ENCODE measurements at places on chromosomes 11 and 22.
A peak's percentile ranks its signal among the peaks of the same experiment; 100 is the strongest.

DNA sequence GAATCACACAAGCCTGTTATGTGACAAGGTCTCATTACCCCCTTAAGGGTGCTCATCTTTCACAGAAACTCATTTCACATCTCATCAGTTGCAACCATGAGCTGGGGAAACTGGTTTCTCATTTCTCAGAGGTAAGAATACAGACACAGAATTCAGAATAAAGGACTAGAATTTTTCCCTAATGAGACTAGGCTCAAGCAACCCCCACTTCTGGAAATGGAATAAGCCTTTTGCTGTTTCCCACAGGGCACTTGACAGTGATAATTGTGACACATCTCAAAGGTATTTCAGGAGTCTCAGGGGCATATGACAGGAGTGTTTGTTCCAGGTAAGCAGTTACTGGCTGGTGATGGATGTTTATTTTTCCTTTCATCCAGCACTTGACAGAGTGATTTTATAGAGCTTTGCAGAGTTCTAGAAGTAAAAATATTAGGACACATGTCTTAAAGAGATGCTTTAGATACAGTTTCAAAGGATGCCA, 112.9 kb upstream of the DDI1 start:
- no peak for DNase-seq

DNA sequence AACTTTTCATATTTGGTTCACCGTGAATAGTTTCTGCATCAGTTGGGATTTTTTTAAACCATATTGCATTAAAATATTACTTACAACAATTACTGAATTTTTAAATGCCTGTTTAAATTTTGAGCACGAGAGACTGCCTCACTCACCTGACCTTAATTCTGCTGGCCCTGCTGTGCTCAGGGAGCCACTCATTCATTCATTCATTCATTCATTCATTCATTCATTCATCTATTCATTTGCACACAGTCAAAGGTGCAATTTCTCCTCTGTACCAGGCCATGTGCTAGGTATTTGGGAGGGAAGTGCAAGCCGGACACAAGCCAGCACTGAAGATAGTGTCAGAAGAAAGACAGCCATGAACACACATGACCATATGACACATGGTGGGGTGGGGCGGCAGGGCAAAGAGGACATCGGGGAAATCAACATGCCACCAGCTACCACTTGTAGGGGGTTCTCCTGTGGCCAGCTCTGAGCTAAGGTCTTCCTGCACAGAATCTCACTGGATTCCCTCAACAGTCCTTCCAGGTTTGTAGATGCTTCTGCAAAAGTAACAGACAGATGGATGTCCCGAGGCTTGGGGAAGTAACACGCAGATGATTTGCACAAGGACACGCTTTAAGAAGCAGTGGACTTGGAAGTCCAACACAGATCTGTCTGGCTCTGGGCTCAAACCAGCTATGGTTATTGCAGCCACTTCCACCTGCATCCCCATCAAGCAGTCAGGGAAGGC, 568 bp upstream of the CSF2RB start:
- no peak for DNase-seq

DNA sequence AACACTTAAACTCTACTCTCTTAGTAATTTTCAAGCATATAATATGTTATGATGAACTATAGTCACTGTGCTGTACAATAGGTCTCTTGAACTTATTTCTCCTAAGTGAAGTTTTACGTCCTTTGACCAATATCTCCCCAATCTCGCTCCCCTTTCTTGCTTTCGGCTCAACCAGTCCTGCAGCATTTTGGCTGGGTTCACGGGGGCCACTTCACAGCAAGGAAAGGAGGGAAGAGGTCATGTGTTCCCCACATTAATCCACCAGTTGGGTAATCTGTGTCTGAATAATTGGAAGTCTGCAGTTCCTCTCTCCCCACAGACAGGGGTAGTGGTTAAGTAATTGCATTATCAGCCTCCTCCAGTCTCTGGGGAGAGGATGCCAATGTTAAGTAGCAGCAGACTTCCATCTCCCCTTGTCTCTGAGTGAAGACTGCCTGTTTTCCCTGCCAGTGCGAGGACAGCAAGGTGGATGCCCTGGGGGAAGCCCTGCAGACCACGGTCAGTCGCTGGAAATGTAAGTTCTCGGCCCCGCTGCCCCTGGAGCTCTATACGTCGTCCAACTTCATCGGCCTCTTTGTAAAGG, 59.2 kb upstream of the CRTAM start:
- DNase-seq: no peak

GRCh38 chr11:32751381-32751780, 43.1 kb downstream of the CCDC73 start:
- no peak for DNase-seq

- DNase-seq: no peak
These were observed 20.1 kb downstream of the PTPN5 start for GRCh38 chr11:18771266-18772035.

GRCh38 chr11:104000798-104001197, 35.6 kb upstream of the DDI1 start:
- no peak for DNase-seq

- no peak for DNase-seq
These were observed 473 bp downstream of the TXN2 start for GRCh38 chr22:36480941-36481392.

DNA sequence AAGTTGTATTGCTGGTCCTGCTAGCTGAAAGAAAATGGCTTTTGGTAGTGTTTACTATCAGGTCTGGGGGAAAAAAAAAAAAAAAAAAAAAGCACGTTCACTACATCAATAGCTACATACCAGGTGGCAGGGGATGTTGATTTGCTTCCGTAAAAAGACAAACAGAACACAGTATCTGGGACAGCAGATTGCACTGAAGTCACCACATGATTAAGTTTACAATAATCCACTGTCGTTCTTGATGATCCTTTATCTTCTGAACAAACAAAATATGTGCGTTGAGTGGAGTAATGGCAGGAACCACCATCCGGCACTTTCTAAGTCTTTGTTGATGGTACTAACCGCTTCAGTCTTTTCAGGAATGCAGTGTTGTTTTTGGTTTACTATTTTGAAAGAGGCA, 48.7 kb downstream of the DDX6 start:
- no peak for DNase-seq

DNA sequence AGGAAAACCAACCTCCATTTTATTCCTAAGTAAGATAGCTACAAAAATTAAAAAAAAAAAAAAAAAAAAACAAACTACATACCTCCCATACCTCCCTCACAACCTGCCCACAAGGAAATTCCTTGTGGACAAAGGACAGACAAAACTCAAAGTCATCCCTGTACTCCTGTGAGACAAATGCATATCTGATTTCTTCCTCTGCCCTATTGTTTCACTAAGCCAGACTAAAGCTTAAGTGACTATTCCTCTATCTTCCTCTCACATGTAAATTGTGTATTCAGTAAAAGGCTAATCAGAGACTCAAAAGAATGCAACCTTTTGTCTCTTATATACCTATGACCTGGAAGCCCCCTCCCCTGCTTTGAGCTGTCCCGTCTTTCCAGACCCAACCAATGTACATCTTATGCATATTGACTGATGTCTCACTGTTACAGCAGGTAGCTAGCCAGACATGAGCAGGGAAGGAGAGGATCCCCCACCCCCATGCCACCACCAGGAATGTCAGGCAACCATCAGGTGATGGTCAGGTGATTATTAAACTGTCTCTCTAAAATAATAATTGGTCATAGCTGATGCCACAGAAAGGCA, 289.4 kb downstream of the SBF2 start:
- no peak for DNase-seq

DNA sequence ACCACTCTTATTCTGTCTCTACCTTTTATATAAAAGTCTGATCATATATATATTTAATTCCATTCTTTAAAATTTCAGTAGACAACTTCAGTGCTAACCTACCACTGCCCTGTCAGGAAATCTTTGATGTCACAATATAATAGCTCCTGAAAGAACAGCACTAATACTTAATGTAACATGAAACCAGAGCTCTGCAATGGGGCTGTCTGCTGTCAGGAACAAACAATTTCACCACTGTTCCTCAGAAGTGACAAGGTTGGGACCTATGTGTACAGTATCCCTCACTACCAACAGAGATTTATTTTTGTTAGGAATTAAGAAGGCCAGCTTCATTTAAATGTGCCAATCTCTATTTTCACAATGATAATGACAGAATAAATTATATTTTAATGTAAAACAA, 165.5 kb upstream of the C11orf58 start:
- no peak for DNase-seq

- DNase-seq: no peak
These were observed 47.9 kb downstream of the WT1 start for GRCh38 chr11:32387411-32387810.

DNA sequence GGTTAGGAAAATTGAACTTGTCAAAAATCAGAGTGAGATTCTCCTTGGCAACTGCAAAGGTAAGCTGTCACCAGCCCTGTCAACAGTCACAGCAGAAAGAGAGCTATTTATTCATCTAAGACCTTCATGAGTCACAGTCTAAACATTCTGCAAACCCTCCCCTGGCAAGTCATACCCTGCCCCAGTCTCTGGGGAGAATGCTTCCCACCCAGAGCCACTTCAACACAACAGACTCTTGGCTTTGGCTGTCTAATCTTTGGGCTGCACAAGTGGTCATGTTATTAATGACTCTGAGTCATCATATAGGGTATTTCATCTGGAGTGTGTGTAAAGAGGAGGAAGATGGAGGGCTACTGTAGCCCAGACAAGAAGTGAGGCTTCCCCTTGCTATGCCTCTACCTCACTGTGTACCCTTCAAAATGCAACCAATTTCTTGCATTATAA, 153.4 kb downstream of the CCDC34 start:
- DNase-seq: peak; percentile 66

DNA sequence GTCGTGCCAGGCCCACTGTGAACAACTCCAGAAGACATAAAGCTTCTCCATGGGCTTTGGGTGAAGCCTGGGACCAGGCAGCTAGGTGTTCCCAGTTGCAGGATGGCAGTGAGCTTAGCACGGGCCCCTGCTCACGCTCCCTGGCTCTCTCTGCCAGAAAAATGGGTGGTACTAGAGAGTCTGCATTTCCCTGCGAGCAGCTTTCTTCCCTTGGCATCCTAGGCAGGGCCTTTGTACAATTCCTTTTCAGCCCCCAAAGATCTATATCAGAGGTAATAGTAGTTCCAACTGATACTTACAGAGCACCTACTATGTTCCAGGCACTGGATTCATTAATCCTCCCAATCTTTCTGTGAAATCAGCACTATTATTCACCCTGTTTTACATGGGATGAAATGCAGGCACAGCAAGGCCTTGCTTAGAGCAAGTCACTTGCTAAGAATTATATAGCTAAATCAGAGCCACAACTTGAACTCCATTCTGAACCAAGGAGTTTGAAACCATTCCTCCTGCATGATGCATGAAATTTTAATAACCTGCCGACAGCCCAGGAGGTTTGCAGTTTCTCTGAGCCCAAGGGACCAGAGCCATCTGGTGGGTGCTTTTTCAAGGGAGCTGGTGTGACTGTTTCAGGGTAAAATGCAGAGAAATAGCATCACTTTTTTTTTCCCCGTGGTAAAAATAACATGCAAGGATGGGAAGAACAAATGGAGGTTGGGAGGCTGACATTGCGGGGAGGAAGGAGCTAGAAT, 22.7 kb downstream of the NAV2 start:
- DNase-seq: no peak

DNA sequence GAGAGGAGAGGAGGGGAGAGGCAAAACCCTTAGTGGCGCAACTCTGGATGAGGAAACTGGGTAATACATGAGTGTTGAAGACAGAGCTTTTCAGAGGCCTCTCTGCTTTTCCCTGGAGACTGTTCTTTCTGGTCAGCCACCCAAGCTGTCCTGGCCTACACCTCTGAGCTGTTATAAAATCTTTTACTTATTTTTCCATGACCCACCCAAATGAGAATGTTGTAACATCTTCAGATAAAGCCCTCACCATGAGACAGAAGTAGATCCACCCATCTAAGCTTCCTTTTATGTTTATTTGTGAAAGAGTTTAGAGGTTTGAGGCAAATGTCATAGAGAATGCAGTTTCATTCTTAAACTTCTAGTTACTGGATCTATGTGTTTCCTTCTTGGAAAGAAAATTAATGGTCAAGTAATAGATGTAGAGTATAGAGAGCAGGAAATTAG, 20.3 kb upstream of the APLP2 start:
- no peak for DNase-seq

DNA sequence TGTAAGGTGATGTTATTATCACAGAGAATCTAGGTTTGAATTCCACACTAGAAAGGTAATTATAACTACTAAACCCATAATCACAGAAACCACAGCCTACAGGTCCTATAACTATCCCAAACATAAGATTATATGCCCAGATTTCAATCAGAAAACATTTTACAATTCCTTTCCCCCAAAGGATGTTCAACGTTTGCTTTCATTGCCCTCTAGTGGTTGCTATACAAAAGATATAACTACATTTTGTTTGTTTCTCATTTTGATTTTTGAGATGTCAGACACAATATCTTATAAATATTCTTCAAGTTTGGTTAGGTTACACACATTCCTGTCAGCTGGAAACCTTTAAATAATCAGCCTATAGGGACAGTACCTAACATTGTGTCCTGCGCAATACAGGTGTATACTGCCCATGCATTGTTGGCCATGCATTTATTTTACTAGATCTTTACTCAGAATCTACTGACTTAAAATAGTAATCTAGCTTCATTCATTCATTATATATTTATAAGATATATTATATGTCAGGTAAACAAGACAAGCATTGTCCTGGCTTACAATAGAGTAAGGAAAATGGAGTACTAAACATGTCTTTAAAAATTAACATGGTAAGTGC, 530.5 kb upstream of the CCDC90B start:
- no peak for DNase-seq

DNA sequence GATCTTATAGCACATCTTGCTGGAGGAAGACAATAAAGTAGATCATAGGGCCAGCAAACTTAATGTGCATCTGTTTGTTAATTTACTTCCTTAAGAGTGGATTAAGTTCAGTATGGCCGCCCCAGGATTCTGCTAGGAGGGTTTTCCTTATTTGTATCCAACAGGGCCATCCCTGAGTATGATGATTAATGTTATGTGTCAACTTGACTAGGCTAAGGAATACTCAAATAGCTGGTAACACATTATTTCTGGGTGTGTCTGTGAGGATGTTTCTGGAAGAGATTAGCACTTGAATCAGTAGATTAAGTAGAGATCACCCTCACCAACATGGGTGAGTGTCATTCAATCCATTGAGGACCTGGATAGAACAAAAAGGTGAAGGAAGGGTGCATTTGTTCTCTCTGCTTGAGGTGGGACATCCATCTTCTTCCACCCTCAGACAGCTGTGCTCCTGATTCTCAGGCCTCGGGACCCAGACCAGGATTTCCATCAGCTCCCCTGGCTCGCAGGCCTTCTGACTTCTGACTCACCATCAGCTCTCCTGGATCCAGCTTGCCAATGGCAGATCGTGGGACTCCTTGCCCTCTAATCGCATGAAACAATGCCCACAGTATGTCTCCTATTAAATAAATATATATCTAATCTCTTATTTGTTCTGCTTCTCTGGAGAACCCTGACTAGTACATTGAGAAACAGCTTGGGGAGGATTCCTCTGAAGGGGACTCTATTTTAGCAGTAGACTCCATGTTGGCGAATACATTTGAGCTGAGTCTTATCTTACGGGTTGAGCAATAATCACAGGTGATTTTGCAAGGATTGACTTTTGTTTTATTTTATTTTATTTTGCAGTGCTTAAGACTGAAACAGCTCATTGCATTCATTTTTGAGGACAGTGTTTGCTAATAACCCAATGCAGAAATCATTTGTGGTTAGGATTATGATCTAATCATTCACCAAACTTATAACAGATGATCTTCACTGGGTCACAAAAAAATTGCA, 9.0 kb upstream of the ZBTB44 start:
- peak; percentile 77 for DNase-seq

- peak; percentile 69 for DNase-seq
These were observed 14.5 kb downstream of the SEPTIN3 start for GRCh38 chr22:41983513-41984405.

- DNase-seq: peak; percentile 38
These were observed 44.9 kb upstream of the ETS1 start for GRCh38 chr11:128632141-128632791.

- no peak for DNase-seq
These were observed 32.4 kb upstream of the PDE2A start for GRCh38 chr11:72706579-72706978.
